ENCODE measurements at places on chromosomes 4 and X.

- no peak for DNase-seq
Observed at GRCh38 chr4:172147687-172148086, 334.5 kb downstream of the GALNTL6 start.

- no peak for DNase-seq
Observed at GRCh38 chrX:44975666-44976263, 102.8 kb downstream of the KDM6A start.

DNA sequence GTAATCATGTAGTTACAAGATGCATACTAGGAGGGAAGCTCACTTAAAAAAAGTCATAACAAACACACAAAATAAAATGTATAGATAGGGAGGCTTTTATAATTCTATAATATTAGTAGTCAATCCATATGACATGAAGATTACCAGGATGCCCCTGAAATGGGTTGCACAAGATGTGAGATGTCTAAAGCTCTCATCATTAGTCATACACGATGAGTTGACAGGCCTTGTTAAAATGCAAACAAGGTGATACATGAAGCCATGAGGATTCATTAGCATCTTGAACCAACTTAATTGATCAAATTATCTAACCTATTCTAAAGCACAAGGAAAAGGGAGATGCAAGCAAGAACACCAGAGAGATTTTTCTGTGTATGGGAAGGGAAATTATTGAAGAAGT lies 470.2 kb downstream of the IQCM start:
- DNase-seq: no peak

DNA sequence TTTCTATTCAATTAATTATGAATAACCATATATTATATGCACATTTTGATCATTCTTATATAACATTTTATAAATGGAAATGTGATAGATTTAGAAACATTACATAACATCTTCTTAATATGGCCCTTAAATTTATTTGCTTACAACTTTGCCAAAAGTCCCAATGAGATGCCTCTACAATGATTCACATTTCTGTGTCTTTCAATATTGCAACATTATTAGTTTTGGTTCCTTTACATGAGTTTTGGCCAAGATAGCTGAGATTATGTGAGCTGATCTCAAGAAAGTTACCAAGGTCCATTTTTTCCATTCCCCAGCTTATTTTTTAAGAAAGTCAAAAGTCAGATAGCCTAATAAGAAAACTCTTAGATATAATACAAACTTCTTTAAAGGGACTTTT lies 361.2 kb downstream of the PCDH7 start:
- DNase-seq: no peak

DNA sequence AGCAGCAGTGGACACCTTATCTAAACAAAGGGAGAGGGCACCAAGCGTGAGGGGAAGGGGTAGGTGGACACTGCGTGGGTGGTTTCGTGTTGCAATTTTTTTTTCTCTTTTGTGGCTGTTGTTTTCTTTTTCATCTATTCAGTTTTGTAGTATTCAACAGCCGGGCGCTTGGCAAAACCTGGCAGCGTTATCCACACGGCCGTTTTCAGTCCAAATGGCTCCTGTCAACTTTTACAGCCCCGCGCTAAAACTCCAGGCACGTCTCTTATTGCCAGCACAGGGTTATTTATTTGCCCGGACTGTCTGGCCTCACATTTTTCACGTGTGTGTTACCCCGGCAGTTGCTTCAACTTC lies 192.2 kb downstream of the BCOR start:
- no peak for DNase-seq

DNA sequence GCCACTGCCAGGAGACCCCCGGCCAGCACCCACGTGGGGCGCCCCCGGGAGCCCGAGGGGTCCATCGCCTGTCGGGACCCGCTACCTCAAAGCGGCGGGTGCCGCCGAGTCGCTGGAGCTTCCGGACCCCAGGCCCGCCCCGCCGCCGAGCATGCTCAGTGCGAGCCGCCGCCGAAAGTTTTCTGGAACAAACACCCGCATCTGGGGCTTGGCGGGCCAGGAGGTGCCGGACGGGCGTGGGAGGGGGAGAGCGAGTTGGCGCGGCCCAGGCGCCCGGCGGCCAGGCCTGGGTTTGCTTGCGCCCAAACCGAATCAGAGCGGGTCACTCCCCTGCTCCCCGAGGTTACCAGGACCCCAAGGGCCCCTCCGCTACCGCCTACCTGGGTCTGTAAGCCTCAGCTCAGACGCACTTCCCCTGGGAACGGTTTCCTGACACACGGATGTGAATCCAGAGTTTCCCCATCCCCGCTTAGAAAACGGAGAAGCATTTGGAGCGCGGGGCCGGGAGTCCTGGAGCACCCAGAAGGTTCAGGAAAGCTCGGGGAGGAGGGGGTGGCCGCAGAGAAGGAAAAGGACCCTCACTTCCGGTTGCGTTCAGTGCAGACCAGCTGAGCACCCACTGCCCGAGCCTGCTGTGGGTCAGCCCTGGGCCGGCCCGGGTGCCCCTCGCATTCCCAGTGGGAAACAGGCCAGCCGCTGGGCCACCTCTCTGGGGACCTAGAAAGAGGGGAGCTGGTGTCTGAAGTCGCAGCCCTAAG lies at the start of gene EVC2:
Gene EVC2 (minus strand): TSS at position 111 of the 758 bp plus-strand sequence. CDS start 46 bp downstream, at position 65.
- no peak for DNase-seq

DNA sequence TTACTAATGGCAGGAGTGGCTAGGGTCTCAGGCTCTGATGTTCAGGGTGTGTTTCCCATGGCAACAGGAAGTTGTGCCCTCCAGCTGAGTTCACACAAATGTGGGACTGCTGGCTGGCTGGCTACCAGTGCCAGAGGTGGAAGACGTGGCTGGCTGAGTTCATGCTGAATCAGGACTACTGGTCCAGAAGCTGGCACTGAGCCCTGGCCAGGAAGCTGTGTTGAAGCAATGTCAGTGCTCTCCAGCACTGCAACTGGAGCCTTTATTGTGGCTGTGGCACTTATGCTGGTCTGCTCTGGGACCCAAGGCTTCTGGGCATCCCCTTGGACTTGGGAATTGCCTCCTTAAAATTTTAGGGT lies 42.0 kb upstream of the ZXDA start:
- no peak for DNase-seq

DNA sequence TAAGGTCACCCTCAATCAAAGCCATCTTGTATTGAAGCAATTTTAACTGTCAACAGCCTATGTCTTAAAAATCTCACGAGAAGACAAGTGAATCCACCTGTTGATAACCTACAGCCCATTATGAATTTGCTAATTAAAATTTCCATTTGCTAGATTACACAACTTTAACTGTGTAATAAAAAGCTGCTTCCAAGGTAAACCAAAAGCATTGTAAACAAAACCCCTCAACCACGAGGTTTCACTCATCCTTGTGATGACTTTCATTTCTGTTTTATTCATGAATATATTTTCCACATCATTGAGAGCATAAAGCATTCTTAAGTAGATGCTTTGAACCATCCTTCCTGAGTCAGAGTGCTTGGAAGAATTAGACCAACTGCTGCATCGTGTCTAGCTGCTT lies 217.5 kb upstream of the GYPA start:
- DNase-seq: no peak

DNA sequence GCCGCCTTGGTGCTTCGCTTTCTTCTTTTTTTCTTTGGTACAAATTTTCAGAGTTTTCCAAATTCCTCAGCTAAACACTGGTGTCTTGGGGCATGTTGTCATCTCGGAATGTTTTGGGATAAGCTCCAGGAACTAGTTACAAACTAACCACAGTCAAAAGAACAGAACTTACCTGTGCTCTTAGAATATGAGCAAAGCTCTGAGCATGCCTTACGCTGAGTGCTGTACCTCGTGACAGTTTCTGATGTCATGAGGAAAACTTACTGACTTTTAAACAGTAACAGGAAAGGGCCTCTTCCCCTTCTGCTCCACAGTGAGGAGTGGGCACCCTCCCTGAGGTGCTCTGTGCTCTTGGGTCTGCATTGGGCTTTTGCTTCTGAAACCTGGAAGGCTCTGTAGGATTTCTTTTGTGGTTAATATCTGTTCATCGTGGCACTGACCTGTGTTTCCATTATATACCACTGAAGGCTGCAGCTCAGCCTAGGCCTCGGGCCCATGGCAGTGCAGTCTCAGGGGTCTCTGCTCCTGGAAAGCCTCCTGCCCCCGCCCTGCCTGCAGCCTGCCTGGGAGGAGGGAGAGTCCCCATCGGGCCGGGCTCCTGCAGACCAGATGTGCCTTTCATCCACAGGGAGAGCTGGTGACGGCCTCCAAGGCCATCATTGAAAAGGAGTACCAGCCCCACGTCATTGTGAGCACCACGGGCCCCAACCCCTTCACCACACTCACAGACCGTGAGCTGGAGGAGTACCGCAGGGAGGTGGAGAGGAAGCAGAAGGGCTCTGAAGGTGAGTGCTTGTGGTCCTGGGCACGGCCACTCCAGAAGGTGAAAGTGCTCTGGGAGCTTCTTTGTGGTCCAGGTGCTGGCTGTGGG lies 48.7 kb downstream of the NOP14 start:
- DNase-seq: no peak

DNA sequence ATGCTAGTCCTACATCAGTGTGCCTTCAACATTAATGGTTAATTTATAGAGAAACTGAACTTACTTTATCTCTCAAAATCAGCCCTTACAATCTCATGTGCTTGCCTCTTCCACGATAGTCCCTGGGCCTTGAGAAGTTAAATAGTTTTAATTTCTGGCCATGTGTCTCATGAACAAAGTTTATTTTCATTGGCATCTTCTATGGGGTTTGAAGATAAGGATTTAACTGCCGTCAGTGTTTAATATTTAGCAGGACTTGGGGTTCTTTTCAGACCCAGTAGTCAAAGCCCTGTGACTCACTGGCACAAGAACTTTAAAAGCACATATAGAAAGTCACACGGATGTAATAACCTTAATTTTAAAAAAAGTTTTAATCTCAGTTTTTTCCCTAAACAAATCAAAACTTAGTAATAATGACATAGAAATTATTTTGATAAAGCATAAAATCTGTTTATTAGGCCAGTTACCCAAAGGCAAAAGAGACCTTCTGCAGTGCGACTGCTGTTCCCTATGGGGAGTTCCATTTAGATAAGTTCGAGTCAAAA lies 10.1 kb upstream of the MPP1 start:
- DNase-seq: no peak

- peak; percentile 64 for DNase-seq
Observed at GRCh38 chrX:17820100-17820499, 41.0 kb downstream of the RAI2 start.

DNA sequence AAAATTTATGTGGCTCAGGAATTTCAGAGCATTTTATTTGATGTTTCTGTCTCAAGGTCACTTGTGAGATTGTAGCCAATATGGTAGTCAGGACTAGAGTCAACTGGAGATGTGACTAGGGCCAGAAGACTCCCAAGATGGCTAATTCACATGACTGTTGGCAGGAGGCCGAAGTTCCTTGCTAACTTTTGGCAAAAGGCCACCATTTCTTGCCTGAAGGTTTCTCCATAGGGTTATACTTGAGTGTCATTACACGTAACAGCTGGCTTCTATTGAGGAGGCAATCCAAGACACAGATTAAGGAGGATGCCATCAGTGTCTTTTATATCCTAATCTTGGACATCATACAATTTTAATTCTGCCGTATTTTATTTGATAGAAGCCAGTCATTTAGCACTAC lies 162.3 kb upstream of the MAOA start:
- DNase-seq: no peak

- DNase-seq: no peak
Observed at GRCh38 chrX:132685276-132685675, 196.4 kb upstream of the MBNL3 start.

DNA sequence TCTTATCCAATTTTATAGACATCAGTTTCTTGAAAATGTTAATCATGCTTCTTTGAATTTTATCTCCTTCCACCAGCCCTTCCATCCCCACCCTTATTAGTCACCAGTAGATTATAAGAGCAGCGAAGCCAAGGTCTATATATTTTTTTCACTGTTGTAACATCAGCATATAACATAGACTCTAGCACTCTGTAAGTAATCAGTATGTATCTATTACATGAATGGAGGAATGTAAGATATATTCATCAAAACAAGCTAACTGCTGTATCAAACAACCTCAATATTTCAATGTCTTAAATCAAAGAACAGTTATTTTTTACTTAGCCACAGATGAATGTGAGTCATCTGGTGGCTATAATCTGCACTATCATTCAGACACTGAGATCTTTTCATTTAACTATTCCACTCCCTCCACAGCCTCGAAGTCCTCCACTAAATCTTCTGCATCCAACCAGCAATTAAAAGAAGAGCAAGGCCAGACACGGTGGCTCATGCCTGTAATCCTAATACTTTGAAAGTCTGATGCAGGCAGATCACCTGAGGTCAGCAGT lies 178.9 kb downstream of the CENPC start:
- DNase-seq: no peak

- DNase-seq: peak; percentile 92
Observed at GRCh38 chrX:40105835-40106675, 8.3 kb upstream of the BCOR start.

DNA sequence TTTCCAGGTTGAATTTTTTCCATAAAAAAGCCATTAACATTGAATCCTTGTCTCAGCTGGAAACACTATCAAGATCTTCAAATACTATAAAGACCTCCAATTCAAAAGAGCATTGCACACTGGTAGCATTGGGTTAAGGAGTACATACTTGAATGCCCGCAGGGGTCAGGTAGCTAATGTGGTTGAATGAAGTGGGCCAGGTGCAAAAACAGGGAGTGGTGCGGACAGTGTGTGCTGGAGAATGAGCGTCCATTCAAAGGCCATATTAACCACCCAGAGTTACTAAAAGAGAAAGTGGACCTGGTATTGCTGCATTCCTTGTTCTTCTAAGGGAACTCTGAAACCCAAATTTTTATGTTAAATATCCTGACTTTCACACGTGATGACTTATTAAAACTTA lies 91.6 kb downstream of the NYX start:
- DNase-seq: no peak

DNA sequence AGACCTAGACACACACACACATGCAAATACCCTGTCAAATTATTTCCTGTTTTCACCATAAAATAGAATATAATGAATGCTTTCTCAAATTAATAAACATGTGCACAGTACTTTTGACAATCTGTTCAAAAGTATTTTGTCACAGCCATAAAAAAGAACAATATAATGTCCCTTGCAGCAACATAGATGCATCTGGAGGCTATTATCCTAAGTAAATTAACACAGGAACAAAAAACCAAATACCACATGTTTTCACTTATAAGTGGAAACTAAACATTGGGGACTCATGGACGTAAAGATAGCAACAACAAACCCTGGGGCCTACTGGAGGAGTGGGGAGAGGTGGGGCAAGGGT lies 15.5 kb downstream of the RAB40A start:
- DNase-seq: no peak

- no peak for DNase-seq
Observed at GRCh38 chr4:41172786-41173185, 41.6 kb downstream of the APBB2 start.

DNA sequence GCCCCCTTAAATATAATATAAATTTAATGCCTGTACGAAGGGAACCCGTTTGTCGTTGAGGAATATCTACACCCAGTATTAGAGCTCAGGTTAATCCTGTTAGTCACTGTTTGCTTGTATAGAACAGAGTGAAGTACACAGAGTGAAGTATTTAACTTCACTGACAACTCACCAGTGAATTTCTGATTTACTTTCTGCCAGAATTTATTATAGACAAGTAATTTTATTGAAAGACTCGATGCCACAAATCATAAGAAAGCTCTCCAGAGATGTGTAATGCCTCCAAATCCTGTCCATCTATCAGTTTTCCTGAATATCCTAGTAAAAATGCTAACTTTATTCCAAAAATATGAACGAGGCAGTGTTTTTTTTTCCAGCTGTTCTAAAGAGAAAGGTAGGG lies 1.6 kb downstream of the GAB1 start:
- no peak for DNase-seq

GRCh38 chr4:13647031-13647430 lies 19.5 kb upstream of the BOD1L1 start:
- DNase-seq: no peak

GRCh38 chr4:87067124-87067885 lies 132.5 kb downstream of the AFF1 start:
- DNase-seq: no peak

- DNase-seq: no peak
Observed at GRCh38 chrX:130841776-130842175, 61.2 kb downstream of the ENOX2 start.
